ENCODE measurements at places on chromosomes 5 and 9.

- H3K4me3 ChIP-seq = peak within 1 kb of the TSS; percentile 66
- H3K4me1 ChIP-seq = peaks cover 36% of the 10 kb centered on the region
- no peaks in the 10 kb centered on the region for H3K27me3 ChIP-seq
- peak within 1 kb of the TSS; percentile 79 for H3K27ac ChIP-seq
- no peak for DNase-seq
These were observed at the start of gene PHYHD1 for GRCh38 chr9:128920381-128921058. Gene PHYHD1 (plus strand): TSS chr9:128920982. CDS start chr9:128922324, 1,342 bp downstream.

GRCh38 chr5:83222906-83223305 lies 145.6 kb downstream of the XRCC4 start:
- no peak for DNase-seq
- H3K4me1 ChIP-seq = peaks cover 4% of the 10 kb centered on the region
- no peaks in the 10 kb centered on the region for H3K27me3 ChIP-seq
- H3K36me3 ChIP-seq = peaks cover 2% of the 10 kb centered on the region

DNA sequence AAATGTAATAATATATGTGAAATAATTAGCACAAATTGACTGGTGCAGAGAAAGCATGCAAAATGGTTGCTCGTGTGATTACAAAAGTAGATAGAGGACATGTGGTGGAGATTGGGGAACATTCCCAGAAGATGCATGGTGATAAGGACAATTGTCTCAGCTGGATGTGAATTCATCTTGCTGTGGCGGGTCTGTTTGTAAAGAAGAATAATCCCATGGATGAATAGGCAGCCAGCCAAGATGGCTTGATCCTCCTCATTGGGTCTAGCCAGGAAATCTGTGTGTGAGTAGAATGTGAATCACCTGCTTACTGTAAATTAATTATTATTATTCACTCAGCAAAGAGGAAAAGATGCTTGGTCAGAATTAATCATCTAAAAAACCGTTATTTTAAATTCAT lies 12.6 kb upstream of the DPYSL3 start:
- H3K27me3 ChIP-seq = peaks cover 7% of the 10 kb centered on the region
- no peak overlapping the region for H3K27ac ChIP-seq
- no peak overlapping the region for H3K4me3 ChIP-seq
- H3K36me3 ChIP-seq = no peaks in the 10 kb centered on the region

DNA sequence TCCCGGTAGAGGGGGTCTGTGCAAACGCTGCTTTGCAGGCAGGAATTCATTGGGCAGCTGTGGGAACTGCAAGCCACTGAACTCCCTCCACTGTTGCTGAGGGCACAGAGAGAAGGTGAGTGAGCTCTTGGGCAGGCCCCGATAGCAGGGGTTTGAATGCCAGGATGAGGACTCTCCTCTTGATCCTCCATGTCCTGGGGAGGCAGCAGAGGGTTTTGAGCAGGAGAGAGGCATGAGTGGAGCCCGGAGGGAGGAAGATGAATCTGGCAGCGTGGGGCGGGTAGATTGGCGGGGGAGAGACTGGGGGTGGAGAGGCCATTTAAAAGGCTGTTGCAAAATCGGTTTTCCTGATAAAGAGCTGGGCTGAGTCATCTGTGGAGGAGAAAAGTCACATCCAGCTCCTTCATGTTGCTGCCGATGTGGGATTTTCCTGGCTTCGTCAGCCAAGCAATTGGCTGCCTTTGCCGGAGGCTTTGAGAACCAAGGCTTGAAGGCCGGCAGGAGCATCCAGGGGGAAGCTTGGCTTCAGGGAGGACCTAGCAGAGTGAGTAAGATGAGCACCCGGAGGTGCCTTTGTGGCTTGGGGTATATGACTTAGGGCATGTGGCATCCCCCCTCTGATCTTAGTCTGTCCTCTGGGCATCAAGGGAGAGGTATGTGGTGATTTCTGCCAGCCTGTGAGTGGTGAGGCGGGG lies at the start of gene SYNPO:
Gene SYNPO (plus strand): TSS at position 350 of the 695 bp plus-strand sequence. CDS start 7,616 bp downstream, outside the sequence.
- no peak for DNase-seq
- H3K27me3 ChIP-seq = no peaks in the 10 kb centered on the region
- peak within 1 kb of the TSS; percentile 89 for H3K4me3 ChIP-seq
- peak within 1 kb of the TSS; percentile 95 for H3K27ac ChIP-seq
- H3K4me1 ChIP-seq = peaks cover 99% of the 10 kb centered on the region
- H3K36me3 ChIP-seq = peaks cover 4% of the 10 kb centered on the region

- no peaks in the 10 kb centered on the region for H3K36me3 ChIP-seq
- no peak overlapping the region for H3K27ac ChIP-seq
- no peak for DNase-seq
- no peaks in the 10 kb centered on the region for H3K4me1 ChIP-seq
- no peak overlapping the region for H3K4me3 ChIP-seq
These were observed 43.9 kb downstream of the ARRDC3 start for GRCh38 chr5:91339063-91339705.

- no peaks in the 10 kb centered on the region for H3K36me3 ChIP-seq
- no peak overlapping the region for H3K4me3 ChIP-seq
- H3K4me1 ChIP-seq = no peaks in the 10 kb centered on the region
- no peak for DNase-seq
- H3K27me3 ChIP-seq = peaks cover 19% of the 10 kb centered on the region
- H3K27ac ChIP-seq = no peak overlapping the region
These were observed 102.9 kb downstream of the ACER2 start for GRCh38 chr9:19511694-19512093.

- H3K4me3 ChIP-seq = no peak overlapping the region
- H3K36me3 ChIP-seq = no peaks in the 10 kb centered on the region
- H3K27ac ChIP-seq = peak overlapping the region; percentile 55
- peaks cover 43% of the 10 kb centered on the region for H3K4me1 ChIP-seq
These were observed 41.9 kb downstream of the TEK start for GRCh38 chr9:27150746-27151406.

DNA sequence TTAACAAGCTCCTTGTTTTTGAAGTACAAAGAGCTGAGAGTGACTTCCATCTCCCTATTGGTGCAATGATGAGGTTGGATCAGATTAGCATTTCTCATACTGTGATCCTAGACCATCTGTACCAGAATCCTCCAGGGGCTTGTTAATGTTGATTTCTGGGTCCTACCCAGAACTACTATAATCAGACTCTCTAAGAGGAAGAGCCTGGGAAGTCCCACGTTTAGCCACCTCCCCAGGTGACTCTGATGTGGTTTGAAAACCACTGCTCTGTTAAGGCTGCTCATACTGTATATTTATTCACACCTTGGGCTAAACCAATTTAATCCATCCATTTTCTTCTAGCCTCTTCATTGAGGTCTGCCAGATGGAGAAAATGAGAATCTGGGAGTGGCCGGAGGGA lies 49.6 kb upstream of the SMIM32 start:
- H3K27me3 ChIP-seq = peaks cover 78% of the 10 kb centered on the region
- no peaks in the 10 kb centered on the region for H3K4me1 ChIP-seq
- no peak overlapping the region for H3K4me3 ChIP-seq
- H3K36me3 ChIP-seq = peaks cover 1% of the 10 kb centered on the region
- no peak for DNase-seq

GRCh38 chr5:108765647-108766046 lies 17.9 kb downstream of the FER start:
- peaks cover 1% of the 10 kb centered on the region for H3K36me3 ChIP-seq
- no peak for DNase-seq
- H3K27me3 ChIP-seq = no peaks in the 10 kb centered on the region
- no peak overlapping the region for H3K27ac ChIP-seq

DNA sequence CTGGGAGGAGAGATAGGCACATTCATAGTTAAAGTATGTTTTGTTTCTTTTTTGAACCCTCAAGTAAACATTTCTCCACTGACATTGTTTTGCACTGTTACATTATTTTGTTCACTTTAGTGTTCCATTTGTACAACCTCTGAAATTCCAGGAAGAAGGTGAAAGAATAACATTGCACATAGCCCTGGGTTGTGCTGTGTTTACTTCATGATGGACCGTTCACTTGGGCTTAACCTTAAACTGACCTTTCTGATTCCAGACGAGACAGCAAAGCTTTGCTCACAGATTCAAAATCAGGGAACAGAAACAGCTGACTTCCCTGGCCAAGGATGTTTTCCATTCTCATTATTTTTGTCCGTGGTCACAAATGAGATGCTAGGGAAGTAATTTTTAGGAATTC lies 42.8 kb upstream of the GDNF start:
- H3K27ac ChIP-seq = no peak overlapping the region
- H3K4me1 ChIP-seq = no peaks in the 10 kb centered on the region
- no peak overlapping the region for H3K4me3 ChIP-seq
- H3K36me3 ChIP-seq = peaks cover 2% of the 10 kb centered on the region
- no peak for DNase-seq

DNA sequence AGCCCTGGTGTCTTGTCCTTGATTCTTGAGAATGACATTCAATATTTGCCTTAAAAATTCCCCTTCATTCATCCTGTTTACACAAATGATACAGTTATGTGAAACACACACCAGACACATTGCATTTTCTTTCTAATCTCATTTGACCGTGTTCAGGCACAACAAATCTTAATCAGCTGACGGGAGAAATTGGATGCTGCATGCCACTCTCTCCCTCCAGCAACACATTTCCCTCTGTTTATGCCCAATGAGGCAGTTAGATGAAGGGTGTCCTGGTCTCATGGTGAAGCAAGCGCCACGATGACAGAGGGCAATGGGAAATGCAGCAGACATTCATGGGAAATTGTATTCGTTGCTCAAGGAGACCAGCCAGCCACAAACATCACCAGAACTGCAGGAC lies 3.2 kb upstream of the FGF1 start:
- peaks cover 29% of the 10 kb centered on the region for H3K4me1 ChIP-seq
- H3K4me3 ChIP-seq = no peak overlapping the region
- H3K27ac ChIP-seq = no peak overlapping the region
- no peaks in the 10 kb centered on the region for H3K27me3 ChIP-seq

- peaks cover 24% of the 10 kb centered on the region for H3K4me1 ChIP-seq
- H3K36me3 ChIP-seq = peaks cover 4% of the 10 kb centered on the region
- no peaks in the 10 kb centered on the region for H3K27me3 ChIP-seq
- H3K4me3 ChIP-seq = no peak overlapping the region
- DNase-seq = no peak
These were observed 22.3 kb downstream of the CTXN3 start for GRCh38 chr5:127671218-127671617.

GRCh38 chr9:126521976-126522590 lies 91.6 kb upstream of the LMX1B start:
- no peak overlapping the region for H3K4me3 ChIP-seq
- DNase-seq = peak; percentile 71
- H3K27ac ChIP-seq = no peak overlapping the region

- H3K4me1 ChIP-seq = no peaks in the 10 kb centered on the region
- peaks cover 7% of the 10 kb centered on the region for H3K36me3 ChIP-seq
- H3K27ac ChIP-seq = no peak overlapping the region
- H3K27me3 ChIP-seq = no peaks in the 10 kb centered on the region
- no peak for DNase-seq
- no peak overlapping the region for H3K4me3 ChIP-seq
These were observed 430.4 kb downstream of the EBF1 start for GRCh38 chr5:158669275-158669674.

DNA sequence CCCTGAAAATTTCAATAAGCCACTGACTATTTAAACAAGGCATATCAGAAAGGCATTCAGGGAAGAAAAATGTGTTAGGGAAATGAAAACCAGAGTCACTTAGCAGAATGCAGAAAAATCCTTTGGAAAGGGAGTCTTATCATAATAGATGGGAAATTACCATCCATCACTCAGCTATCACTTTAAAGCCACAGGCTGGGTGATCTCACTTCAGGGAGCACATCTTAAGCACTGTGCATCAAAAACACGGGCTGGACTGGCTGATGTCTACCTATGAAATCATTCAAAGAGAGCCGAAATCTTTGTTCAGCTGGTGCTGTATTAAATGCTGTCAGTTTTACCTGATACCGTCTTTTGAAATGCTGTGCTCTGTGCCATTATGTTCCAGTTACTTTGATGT lies 73.5 kb downstream of the C9orf57 start:
- H3K27ac ChIP-seq = no peak overlapping the region
- H3K4me3 ChIP-seq = no peak overlapping the region
- H3K36me3 ChIP-seq = peaks cover 2% of the 10 kb centered on the region

- H3K27me3 ChIP-seq = no peaks in the 10 kb centered on the region
- no peaks in the 10 kb centered on the region for H3K36me3 ChIP-seq
- H3K27ac ChIP-seq = no peak overlapping the region
- DNase-seq = peak; percentile 58
These were observed 9.3 kb downstream of the NACC2 start for GRCh38 chr9:136085815-136086212.

DNA sequence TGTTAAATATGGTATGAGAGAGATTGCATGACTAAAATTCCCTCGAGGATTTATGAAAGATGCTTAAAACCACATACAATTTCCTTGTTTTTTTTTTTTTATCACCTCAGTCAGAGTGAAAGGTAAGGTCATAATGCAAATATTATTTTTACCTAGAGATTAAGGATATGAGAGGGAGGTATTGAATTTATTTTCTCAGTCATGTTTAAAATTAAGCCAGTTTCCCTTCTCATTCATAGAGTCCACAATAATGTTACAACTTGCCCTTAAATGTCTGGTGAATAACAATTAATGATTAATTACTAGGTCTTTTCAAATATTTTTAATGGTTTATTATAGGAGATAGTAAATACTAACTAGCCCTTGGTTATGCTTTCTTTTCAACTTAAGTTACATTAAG lies 144.9 kb upstream of the HAPLN1 start:
- no peak overlapping the region for H3K27ac ChIP-seq
- no peaks in the 10 kb centered on the region for H3K27me3 ChIP-seq
- H3K4me1 ChIP-seq = no peaks in the 10 kb centered on the region
- H3K36me3 ChIP-seq = no peaks in the 10 kb centered on the region
- DNase-seq = no peak

GRCh38 chr5:151970885-151971284 lies 46.2 kb upstream of the GLRA1 start:
- no peak overlapping the region for H3K27ac ChIP-seq
- no peak overlapping the region for H3K4me3 ChIP-seq
- no peaks in the 10 kb centered on the region for H3K4me1 ChIP-seq
- peaks cover 12% of the 10 kb centered on the region for H3K27me3 ChIP-seq

DNA sequence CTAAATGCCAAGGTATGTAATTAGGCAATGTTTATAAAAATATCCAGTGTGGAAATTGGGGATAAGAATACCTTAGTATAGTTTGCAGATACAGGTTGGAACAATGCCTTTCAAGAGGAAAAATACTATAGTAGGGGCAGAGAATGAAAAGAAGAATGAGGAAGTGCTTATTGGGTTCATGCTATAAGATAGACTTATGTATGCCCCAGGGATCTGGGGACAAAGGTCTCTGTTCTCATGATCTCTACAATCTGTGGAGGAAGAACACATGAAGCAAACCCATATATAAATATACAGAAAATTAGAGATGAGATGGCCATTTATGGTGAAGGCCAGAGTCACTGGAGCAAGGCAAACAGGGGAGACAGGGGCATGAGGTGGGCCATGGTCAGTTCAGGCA lies 106.5 kb upstream of the DAB2 start:
- no peak for DNase-seq
- H3K36me3 ChIP-seq = no peaks in the 10 kb centered on the region
- no peak overlapping the region for H3K4me3 ChIP-seq
- no peaks in the 10 kb centered on the region for H3K27me3 ChIP-seq
- H3K4me1 ChIP-seq = peaks cover 12% of the 10 kb centered on the region

- H3K27ac ChIP-seq = no peak overlapping the region
- DNase-seq = no peak
- H3K4me1 ChIP-seq = peaks cover 15% of the 10 kb centered on the region
- no peaks in the 10 kb centered on the region for H3K36me3 ChIP-seq
- no peaks in the 10 kb centered on the region for H3K27me3 ChIP-seq
These were observed 107.3 kb downstream of the CD180 start for GRCh38 chr5:67089200-67089725.
